Right ventricle myocardium superior (tissue), 1 donor: ENCODE measurements at places on chromosomes 2 and 18.

DNA sequence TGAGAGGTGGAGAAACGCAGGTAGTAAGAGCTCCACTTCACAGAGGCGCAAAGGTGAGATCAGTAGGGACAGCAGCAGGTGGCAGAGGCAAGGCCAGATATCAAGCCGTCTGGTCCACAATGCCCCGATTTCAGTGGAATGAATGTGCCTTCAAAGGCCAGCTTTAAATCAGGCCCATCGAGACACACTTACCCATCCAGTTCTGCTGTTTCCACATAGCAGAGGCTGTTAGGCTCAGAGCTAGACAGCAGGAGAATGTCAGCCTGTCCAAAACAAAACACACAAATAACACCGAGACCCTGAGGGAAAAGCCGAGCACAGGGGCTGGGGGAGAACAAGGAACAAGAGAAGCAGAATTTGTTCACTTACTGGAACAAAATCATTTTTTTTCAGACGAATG is 75.8 kb upstream of the NARS1 start:
- peak; percentile 47 for DNase-seq

DNA sequence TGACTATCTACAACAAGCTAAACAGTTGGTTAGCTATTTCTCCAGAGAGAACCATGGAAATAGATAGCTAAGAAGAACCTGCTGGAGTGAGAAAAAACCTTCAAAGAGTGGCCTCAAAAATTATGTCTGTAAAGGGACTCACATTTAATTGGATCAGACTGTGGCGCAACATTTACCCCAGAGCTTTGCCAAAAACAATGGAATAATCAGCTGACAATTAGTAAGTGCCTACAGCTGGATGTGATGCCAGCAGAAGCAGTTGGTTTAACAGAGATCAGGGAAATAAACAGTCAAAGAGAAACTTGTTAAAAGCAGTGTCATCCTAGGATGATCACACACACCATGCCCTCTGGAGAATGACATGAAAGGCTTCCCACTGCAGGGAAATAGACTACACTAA is 310.7 kb downstream of the CLIP4 start:
- no peak for DNase-seq

GRCh38 chr18:56919190-56919589 is 227.7 kb upstream of the BOD1L2 start:
- DNase-seq = no peak

DNA sequence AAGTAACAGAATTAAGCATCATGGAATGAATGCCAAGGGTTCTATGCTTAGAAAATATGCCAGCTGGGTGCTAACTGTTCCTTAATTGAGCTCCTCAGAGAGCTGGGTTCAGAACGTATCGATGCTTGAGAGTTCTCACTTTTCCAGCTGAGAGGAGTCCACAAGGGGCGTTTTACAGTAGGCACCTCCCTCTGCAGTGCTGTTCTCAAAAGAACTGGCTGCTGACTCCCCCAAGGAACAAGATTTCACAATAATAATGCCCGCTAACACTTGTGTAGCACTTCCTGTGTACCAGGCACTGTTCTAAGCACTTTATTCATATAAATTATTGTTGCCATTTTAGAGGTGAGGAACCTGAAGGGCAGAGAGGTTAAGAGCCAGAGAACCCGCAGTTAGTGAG is 18.1 kb upstream of the TMEM237 start:
- no peak for DNase-seq

DNA sequence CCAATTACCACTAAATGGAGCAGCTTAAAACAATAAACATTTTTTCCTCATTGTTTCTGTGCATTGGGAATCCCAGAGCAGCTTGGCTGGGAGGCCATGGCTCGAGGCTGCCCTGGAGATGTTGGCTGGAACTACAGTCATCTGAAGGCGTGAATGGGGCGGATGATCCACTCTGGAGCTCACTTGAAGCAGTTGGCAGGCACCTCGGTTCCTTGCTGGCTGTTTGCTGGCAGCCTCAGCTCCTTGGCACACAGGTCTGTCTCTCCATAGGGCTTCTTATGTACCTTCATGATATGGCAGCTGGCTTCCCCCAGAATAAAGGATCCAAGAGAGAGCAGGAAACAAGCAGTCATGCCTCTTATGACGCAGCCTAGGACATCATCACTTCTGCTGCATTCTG is 227.0 kb upstream of the COPS8 start:
- no peak for DNase-seq

GRCh38 chr18:1914489-1914888 is 656.8 kb downstream of the METTL4 start:
- DNase-seq = no peak
